Stomach (tissue), 19 donors: ENCODE measurements at places on chromosomes 4 and X. TPM values are rescaled to one million over a fixed set of nuclear protein-coding genes. Genes with fewer than 3 reads are reported as not detected.

Gene GUCY1B1
- 39.7 TPM for total RNA-seq

Gene ADH7
- 4.7 TPM for total RNA-seq

Gene PDE5A
- 19.7 TPM for total RNA-seq

Gene SLC9B1
- not detected for total RNA-seq

Gene TMEM271
- total RNA-seq = not detected

Gene KIF4A
- 2.0 TPM for total RNA-seq

Gene HSFX1
- total RNA-seq = 0.37 TPM

Gene GPR82
- total RNA-seq = 0.29 TPM

Gene GPR50
- total RNA-seq = not detected

DNA sequence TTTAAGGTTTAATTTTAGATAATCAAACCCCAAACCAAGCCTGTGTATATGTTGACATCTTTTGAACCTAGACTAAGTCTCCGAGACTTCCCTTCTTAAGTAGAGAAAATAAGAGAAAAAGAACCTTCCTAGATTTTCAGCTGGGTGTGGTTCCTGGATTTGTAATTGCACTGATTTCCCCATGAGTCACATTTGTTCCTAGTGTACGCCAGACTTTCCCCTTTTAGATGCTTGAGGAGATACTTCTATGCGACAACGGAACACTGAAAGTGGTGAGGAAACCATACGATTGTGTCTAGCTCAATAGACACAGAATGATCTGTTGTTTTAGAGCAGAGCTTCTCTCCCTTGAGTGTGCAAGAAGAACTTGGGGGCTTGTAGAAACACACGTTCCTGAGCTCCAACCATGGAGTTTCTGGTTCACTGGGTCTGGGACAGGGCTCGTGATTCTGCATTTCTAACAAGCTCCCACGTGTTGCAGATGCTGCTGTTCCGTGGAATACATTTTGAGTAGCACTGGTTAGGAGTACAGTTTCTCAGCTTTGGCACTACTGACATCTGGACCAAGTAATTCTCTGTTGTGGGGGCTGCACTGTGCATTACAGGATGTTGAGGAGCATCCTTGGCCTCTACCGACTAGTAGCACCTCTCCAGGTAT is 87.1 kb downstream of the AMELX start:
- DNase-seq = no peak

GRCh38 chr4:83644677-83645659 is 109.1 kb downstream of the GPAT3 start:
- DNase-seq = no peak

GRCh38 chrX:31508338-31508737 is 436.5 kb upstream of the FTHL17 start:
- no peak for DNase-seq

DNA sequence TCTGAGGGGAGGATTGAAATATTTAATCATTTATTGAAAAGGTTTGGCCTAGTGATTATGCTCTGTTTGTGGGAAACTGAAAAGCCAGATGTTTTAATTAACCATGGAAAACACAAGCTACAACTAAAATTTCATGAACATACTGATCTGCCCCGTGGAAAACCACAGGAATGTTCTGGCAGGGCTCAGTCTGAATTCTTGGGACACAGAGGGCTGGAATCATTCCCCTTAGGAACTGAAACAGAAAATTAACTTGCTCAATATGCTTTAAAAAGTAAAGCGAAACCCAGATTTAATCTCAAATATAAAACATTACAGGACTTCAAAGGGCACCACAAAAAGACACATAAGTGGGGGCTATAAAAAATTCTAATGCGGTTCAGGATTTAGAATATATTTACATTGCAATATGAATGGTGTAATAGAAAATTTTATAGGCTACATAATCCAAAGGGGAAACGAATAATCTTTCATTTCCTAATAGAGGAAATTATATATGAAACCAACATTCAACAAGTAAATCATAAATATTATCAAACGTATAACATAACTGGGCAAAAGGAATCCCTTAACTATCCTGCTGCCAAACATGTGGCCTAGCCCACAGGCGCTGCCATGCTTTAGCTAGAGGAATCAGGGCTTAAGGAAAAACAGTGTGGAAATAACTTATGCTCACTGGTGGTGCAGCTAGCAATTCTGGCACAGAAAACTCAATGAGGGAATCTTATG is 70.9 kb downstream of the APBB2 start:
- peak; percentile 62 for DNase-seq

DNA sequence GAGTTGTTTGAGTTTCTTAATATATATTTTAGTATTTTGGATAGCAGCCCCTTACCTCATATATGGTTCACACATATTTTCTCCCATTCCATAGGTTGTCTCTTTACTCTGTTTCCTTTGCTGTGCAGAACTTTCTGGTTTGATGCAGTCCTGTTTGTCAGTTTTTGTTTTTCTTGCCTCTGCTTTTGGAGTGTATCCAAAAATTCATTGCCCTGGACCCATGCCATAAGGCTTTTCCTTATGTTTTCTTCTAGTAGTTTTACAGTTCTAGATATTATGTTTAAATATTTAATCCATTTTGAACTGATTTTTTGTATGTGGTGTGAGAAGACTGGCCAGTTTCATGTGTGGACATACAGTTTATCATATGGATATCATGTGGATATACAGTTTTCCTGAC is 58.5 kb upstream of the NUDT6 start:
- DNase-seq = no peak
